ENCODE measurements at places on chromosomes 12 and 14.

DNA sequence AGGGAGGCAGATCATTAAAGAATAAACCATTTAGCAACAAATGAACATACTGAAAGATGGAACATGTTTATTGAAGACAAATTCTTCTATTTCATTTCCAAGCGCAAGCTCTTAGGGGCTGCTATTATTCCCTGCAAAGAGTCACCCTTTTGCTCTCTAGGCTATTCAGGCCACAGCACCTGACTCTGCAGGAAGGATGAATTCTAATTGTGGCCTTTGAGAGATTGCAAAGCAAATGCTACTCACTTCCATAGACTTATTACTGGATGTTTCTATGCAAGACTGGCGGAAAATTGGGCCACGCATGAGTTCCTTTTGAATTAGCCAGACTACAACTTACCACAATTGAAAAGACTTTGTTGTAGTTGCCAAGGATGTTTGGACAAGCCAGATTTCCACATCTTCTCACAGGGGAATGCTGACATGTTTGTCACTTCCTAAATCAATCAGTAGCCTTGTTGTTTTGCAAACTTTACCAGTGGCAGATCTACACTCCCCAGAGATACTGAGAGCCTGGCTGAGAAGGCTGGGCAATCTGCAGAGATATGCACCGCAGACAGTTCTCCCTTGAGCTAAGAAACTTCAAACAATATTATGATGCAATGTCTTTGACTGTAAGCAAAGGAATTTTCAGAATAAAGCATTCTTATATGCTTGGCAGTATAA is 334.3 kb upstream of the SYT1 start:
- DNase-seq, result no peak

DNA sequence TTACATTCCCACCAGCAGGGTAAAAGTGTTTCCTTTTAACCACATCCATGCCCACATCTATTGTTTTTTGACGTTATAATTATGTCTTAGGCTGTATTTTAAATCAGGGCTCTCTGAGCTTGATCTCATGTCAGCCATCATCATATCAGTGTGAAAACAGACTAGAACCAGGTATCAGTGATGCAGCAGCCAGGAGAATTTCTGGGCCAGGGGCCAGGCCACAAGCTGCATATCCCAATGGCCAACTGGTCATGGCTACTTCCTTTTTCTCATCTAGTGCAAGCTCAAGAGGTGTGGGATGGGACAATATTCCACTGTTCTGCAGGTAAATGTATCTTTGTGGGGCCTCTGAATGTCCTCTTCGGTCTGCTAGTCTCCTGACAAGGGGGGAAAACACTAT is 125.1 kb downstream of the CRADD start:
- DNase-seq, result no peak

GRCh38 chr12:106331599-106331998 is 25.9 kb upstream of the POLR3B start:
- no peak for DNase-seq

DNA sequence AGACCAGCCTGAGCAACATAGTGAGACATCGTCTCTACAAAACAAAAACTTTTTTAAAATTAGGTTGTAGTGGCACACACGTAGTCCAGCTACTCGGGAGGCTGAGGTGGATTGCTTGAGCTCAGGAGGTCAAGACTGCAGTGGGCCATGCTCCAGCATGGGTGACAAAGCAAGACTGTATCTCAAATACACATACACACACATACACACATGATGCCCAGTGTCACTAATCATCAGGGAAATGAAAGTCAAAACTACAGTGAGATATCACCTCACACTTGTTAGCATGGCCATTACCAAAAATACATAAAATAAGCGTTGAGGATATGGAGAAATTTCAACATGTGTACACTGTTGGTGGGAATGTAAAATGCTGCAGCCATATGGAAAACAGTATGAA is 33.2 kb upstream of the KICS2 start:
- no peak for DNase-seq

GRCh38 chr14:56087671-56088471 is 30.3 kb upstream of the PELI2 start:
- no peak for DNase-seq

DNA sequence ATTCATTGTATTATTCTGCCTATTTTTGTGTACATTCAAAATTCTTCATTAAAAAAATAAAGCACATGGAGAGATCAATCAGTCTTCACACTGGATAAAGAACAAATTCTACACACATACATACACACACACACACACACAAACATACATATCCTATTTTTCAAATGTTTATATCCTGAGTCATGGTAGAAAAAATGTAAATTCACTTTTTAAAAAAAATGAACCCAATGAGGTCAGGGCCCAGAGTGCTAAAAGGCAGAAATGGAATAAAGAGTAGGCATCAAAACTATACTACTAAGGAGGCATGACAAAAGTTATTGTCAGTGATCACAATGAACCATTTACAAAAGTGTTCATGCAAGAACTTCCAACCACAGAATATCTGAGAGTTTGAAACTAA is 17.3 kb downstream of the GALC start:
- DNase-seq, result no peak

- peak; percentile 33 for DNase-seq
These were observed 79.1 kb upstream of the HECTD1 start for GRCh38 chr14:31286456-31287293.

DNA sequence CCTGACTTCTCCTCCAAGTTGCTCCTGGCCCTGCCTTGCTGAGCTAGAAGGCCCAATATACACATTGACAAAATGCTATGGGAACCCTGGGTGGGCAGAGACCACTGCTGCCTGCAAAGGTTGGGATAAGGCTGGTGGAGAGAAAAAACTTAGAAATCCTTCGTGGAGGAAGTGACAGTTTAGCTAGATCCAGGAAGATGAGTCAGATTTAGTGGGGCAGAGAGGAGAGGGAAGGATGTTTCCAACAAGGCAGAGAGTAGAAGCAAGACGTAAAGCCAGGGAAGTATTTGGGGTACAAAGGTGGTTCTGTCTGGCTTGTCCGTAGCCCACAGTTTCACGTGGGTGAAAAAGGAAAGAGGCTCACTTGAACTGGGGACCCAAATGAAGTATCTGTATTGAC is 69.0 kb upstream of the CLMN start:
- DNase-seq, result no peak

- DNase-seq, result no peak
These were observed 55.9 kb upstream of the GPR68 start for GRCh38 chr14:91300283-91300895.

- DNase-seq, result no peak
These were observed 8.4 kb upstream of the SIX1 start for GRCh38 chr14:60657456-60658210.

DNA sequence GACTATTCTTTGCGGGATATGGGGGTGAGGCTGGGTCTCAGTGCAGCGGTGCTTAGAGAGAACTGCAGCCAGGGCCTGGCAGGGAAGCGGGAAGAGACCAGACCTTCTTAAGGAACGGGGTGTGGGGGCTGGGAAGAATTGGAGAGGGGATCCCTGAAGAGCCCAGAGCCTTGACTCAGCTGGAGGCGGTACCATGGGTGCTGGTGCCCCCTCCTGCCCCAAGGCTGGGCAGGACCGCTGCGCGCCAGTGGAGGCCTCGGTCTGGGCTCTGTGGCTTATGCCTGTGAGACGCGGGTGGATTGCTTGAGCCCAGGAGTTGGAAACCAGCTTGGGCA is 1.3 kb upstream of the RNU7-1 start:
- no peak for DNase-seq

GRCh38 chr14:95134304-95134933 is 22.9 kb downstream of the DICER1 start:
- no peak for DNase-seq

DNA sequence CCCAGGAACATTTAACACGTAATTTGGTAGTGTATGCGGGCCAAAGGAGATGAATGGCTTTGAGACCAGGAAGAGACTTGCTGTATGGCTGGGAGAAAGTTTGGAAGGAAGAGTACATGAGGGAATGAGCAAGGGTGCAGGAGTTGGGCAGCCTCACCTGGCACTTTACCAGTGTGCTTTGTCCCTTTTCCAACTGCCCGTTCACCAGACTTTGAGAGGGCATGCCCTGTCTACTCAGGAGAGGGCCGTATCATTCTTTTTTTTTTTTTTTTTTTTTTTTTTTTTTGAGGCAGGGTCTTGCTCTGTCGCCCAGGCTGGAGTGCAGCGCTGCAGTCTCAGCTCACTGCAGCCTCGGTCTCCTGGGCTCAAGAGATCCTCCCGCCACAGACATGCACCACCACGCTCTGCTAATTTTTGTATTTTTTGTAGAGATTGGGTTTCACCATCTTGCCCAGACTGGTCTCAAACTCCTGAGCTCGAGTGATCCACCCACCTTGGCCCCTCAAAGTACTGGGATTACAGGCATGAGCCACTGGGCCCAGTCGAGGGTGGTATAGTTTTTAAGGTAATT is 6.5 kb downstream of the DYNC1H1 start:
- DNase-seq, result no peak

DNA sequence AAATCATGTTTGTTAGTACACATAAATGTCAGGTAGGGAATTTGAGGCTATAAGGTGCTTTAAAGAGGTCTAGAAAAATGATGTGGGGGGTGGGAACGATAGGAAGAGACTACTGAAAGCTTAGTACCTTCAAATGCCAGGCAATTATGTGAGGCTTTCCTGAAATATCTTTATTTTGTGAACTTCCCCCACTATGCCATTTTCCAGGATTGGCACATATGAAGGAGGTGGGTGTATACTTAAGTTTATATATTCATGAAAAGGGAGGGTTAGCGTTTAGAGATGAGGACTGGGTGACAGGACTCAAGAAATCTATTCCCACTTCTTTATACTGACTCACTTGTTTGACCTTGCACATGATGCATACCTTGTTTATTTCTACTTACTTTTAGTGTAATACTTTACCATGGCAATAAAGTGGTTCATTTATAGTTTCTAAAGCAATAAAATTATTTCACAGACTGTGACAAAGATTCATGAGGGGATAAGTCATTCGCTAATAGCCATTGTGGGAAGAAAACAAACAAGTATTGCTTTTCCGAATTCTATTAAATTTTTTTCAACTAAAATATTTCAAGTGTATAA is 77.1 kb downstream of the PLEKHA5 start:
- no peak for DNase-seq

DNA sequence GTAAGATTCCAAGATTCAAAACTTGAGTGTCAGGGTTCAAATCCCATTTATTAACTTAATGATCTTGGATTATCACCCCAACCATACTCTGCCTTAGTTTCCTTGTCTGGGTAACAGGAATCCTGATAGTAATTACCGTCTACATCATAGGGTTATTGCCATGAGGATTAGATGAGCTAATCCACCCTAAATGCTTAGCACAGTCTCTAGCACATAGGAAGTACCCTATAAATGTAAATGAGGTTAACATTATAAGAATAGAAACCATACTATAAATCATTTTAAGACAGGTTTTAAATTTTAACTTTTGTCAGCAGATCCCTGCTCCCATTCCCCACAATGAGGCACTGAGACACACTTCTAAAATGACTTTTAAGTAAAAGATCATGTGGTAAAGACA is 36.5 kb downstream of the DBX2 start:
- no peak for DNase-seq

GRCh38 chr12:6230321-6231110 is 30.3 kb downstream of the CD9 start:
- peak; percentile 58 for DNase-seq

GRCh38 chr12:57213058-57213715 is 3.4 kb upstream of the NXPH4 start:
- DNase-seq, result peak; percentile 87

- DNase-seq, result no peak
These were observed 213.7 kb upstream of the NPAS3 start for GRCh38 chr14:32724867-32725471.

- DNase-seq, result no peak
These were observed 8.7 kb downstream of the WNT1 start for GRCh38 chr12:48986720-48987291.

GRCh38 chr12:65800937-65801336 is 23.3 kb upstream of the HMGA2 start:
- no peak for DNase-seq

GRCh38 chr12:98741196-98741555 is 96.1 kb downstream of the APAF1 start:
- peak; percentile 36 for DNase-seq

DNA sequence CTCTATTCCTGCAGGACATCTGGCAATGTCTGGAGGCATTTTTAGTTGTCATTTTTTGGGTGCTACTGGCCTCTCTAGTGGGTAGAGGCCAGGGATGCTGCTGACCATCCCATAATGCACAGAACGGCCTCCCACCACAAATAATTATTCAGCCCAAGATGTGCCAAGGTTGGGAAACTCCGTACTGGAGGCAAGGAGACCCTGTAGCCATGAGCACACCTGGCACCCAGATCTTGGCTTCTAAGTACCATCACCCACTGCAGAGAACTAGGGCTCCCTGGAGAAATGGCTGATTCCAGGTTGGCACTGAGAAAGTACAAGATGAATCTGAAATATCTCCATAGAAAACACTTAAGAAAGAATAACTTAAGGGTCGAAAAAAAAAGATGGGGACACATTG is 81.7 kb downstream of the RBM19 start:
- no peak for DNase-seq

DNA sequence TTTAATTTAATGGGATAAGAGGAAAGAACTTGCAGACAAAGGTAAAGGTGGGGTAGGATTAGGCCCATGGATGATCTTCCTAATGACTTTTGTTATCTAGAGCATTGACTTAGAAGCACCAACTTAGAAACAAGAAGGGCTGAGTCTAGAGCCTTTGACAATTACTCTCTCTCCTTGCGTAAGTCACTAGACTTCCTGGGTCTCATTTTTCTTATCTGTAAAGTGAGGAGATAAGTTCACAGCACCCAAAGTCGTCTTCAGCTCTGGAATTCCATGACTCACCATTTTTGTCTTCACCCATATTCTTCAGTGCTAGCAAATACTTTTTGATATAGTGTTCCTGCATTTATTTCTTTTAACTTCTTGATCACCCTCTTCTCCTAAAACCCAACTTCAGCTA is 75.7 kb downstream of the SSPN start:
- DNase-seq, result no peak

GRCh38 chr14:99721792-99722516 is 37.9 kb downstream of the CYP46A1 start:
- DNase-seq, result no peak

GRCh38 chr14:44149597-44149996 is 357.5 kb downstream of the FSCB start:
- no peak for DNase-seq

GRCh38 chr14:91167380-91167770 is 53.5 kb downstream of the DGLUCY start:
- DNase-seq, result no peak
